ENCODE measurements at places on chromosomes 5 and 9.

GRCh38 chr5:91118796-91119195, 264.3 kb downstream of the ARRDC3 start:
- no peak for DNase-seq

GRCh38 chr5:45799388-45799787, 103.2 kb upstream of the HCN1 start:
- no peak for DNase-seq

DNA sequence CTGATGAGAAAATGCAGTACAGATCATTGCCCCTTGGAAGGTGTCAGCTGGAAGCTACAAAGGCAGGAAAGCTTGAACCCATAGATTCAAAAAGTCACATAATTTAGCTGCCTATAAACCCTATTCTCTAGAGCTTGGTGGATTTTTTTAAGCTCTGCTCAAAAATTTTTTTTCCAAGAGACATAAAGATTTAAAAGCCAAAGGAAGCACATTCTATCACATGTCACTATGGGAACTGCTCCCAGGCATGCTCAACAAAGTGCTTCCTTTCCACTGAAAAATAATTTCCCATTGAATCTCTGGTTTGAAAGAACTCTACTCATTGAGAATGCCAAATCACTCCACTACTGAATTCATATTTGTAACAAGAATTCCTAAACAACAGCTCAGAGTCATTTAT, 419.8 kb downstream of the CETN3 start:
- DNase-seq, result no peak

- no peak for DNase-seq
Measured at GRCh38 chr5:101531026-101531425, 627.9 kb upstream of the ST8SIA4 start.

GRCh38 chr5:159458217-159458711, 128.0 kb upstream of the IL12B start:
- DNase-seq, result no peak

DNA sequence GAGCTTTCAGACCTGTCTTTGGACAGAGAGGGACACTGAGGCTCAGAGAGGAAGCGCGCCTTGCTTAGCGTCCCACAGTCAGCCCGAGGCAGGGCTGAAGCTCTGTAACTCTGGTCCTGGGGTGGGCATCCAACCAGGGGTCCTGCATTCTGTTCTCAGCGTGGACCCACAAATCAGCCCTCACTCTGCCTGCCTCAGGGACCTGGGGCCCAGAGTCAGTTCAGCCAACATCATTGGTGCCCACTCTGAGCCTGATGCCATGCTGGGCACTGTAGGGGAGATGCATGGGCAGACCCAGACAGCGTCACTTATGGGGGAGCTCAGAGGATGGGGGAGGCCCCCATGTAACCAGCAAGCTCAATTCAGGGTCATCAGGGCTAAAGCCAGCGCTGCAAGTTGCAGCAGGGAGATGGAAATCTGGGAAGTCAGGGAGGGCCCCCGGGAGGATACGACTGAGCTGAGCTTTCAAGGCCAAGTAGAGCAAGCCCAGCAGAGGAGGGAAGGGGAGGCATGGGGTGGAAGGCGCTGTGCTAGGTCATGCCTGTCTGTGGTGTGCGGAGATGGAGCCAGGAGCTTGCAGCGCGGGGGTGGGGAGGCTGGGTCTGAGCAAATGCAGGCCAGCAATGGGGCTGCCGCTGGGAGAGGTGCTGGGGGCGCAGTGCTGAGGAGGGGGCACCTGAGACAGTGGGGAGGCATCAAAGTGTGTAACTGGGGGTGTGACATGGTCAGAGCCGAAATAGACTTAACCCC, 21.1 kb downstream of the CORO2A start:
- no peak for DNase-seq

- DNase-seq, result no peak
Measured at GRCh38 chr5:115480900-115481299, 63.7 kb downstream of the FEM1C start.

- no peak for DNase-seq
Measured at GRCh38 chr5:163252950-163253349, 184.4 kb upstream of the CCNG1 start.

- DNase-seq, result no peak
Measured at GRCh38 chr5:177310757-177311391, 824 bp downstream of the MXD3 start.

DNA sequence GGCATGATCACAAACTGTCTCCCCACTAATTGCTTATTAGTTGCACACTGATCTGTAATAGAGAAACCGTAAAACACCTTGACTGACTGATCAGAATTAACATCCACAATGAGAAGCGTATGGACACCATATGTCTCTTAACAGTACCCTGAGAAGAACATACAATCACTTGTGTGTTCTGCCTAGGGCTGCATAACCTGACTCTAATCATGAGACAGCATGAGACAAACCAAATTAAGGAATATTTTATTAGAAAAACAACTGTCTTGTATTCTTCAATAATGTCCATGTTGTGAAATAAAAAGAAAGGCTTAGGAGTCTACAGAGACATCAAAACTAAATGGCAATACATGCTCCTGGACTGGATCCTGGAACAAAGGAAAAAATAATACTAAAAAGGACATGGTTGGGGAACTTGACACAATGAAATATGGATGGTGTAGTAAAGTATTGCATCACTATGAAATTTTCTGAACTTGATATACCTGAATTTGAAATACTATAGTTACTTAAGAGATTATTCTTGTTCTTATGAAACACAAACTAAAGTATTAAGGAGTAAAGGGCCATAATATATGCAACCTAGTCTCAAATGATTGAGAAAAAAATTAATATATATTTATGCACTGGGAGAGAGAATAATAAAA, 162.1 kb downstream of the CWC27 start:
- DNase-seq, result no peak

DNA sequence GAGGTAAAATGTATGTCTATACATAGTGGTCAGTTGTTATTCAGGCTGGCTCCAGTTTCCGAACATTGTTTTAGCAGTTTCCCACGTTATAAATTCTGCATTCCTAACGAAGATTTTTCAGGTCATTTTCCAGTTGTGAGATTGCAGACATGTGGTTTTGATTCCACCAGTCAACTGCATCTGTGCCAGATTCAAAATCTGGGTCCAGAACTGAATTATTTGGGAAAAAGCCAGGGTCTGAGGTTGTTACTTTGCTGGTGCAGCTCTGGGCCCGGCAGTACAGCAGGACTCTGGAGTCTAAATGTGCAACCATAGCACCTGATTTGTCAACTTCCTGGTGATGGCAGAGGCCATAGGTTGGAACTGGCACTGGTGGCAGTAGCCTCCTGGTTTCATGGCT, 105.7 kb upstream of the MEGF10 start:
- DNase-seq, result no peak

- DNase-seq, result no peak
Measured at GRCh38 chr5:37121465-37121864, 127.7 kb downstream of the CPLANE1 start.

DNA sequence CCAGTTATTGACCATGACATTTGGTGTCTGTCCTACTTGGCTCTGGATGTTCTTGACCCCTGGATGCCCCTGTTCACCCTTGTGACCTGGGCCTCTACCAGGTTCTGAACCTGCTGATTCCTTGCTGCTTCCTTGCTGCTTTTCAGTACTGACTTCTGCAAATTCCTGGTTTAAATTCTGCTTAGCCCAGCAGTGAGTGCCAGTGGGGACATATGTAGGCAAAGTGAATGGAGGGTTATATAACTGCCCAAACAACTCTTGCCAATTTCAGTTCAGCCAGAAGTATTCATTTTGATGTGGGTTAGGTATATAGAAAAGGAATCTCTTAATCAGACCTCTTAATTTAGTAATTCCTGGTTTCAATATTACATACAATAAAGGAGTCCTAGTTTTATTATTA, 220.6 kb downstream of the TAF11L14 start:
- no peak for DNase-seq

DNA sequence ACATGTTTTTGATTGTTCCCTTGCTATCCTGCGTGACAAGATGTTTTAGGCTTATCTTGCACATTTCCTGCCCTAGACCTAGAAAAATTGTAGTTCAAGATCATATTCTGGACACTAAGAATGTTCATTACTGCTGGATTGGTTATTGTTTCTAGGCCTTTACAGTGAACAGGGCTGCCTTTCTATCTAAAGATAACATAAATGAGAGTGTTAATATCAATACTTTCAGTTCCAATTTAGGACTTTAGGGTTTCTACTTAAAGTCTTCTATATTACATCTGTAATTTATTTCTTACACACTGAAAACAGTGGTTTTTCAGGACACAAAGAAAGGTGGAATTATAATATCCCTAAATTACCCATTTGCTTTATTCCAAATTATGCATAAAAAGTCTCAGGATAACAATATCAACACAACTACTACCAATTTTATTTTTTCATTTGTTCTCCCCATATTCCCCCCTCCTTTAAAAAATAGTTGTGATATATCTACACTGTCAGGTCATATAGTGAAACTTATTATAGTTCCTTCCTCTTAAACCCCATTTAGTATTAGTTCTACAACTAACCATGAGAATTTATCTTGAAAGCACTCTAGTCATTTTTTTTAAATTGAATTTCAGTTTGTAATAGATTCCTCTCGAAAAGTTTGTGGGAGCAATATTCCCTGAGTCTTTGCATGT, 293.9 kb upstream of the RIOK2 start:
- no peak for DNase-seq

- DNase-seq, result no peak
Measured at GRCh38 chr5:157214861-157215513, 34.3 kb downstream of the ITK start.

GRCh38 chr9:135729480-135729879, 27.5 kb downstream of the KCNT1 start:
- DNase-seq, result no peak

DNA sequence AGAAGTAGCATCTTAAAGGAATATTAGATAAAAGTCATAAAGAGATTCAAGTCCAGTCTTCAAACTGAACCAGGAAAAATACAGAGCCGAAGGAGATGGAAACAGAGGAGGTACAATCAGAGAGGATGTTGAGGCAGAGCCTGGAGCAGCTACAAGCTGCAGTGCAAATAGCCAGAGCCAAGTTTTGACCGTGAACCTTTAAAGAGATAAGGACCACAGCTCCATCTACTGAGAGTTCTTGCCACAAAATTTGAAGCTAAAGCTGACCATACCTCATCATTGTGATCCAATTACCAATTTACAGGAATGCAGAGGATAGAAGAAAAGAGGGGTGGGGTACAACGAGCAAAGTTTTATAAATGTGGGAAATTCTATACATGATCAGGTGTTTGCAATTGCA, 10.4 kb upstream of the DEPDC1B start:
- no peak for DNase-seq

GRCh38 chr5:136070486-136071285, 41.9 kb downstream of the TGFBI start:
- no peak for DNase-seq

DNA sequence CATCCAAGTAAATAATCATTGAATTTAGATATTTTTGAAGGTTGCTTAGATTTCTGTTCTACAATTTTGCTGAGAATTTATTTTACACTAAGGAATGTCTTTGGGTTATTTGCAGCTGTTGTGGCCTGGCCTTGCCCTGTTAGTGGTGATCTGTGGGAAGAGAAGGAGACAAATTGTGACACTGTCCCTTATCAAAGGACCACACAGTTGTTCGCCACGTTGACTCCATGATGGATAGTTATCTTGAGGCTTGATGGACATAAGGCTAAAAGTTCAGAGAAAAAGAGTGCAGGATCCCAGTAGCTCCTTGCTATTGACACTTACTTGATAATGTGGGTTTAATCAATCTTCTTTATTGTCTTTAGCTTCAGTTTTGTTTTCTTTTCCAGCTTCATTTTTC, 186.6 kb upstream of the MEF2C start:
- DNase-seq, result no peak

DNA sequence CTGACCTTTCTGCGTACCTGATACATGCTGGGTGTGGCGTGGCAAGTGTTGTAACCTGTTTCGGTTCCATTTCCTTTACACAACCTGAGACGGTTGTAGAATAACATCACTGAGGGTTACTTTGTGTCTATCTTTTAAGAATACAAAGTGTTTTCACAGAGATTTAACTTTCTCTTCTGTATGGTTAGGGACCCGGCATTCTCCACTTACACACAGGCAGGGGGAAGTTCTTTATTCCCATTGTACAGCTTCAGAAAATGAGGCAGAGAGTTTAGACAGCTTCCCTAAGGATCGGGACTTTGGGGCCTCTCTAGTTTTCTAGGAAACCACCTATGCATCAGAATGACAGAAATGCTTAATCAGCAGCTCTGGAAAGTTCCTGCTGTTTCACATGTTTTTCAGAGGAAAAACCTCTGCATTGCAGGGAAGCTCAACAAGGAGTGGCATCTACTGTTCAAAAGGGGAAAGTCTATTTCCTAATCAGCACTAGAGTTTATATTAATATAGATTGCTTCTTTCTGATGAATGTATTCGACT, 41.3 kb downstream of the CAST start:
- no peak for DNase-seq

DNA sequence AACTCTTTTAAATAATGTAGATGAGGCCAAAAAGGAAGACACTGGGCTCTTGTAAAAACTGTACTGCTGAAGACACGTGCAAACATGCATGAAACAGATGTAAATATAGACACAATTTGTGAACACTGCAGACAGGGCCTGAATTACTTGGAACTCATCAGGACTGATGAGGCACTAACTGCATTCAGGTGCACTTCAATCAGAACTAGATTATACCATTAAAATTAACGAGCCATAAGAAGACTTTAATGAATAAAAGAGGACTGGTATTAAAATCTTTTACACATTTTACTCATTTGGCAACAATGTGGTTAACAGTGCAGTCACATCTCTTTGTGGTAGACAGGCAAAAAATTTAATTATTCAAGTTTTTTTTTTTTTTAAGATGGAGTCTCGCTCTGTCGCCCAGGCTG, 13.4 kb upstream of the ZCCHC9 start:
- DNase-seq, result no peak

- DNase-seq, result no peak
Measured at GRCh38 chr5:124941051-124942049, 194.9 kb upstream of the ZNF608 start.

- DNase-seq, result no peak
Measured at GRCh38 chr9:7788772-7789171, 10.8 kb downstream of the DMAC1 start.

DNA sequence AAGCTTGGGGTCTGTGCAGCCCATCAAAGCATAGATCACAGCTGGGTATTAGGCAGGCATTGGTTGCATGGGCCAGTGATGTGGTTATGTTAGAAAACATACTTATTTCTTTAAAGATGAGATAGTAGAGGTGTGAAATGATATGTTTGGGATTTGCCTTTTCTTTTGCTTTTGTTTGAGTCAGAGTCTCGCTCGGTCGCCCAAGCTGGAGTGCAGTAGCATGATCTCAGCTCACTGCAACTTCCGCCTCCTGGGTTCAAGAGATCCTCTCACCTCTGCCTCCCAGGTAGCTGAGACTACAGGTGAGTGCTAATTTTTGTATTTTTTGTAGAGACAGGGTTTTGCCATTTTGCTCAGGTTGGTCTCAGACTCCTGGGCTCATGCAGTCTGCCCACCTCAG, 84.8 kb downstream of the PDE6A start:
- DNase-seq, result no peak

- no peak for DNase-seq
Measured at GRCh38 chr9:24333629-24334028, 212.1 kb downstream of the IZUMO3 start.

- DNase-seq, result no peak
Measured at GRCh38 chr9:90012949-90013348, 408.1 kb downstream of the GADD45G start.

- no peak for DNase-seq
Measured at GRCh38 chr9:129163753-129164152, 14.3 kb downstream of the IER5L start.

All from amniotic stem cell (primary cell).